ENCODE measurements at places on chromosomes 2 and 18.

GRCh38 chr2:189050165-189050712, 76.1 kb downstream of the COL3A1 start:
- no peak for DNase-seq

- no peak for DNase-seq
These were observed 6.8 kb downstream of the SFT2D3 start for GRCh38 chr2:127707890-127708648.

DNA sequence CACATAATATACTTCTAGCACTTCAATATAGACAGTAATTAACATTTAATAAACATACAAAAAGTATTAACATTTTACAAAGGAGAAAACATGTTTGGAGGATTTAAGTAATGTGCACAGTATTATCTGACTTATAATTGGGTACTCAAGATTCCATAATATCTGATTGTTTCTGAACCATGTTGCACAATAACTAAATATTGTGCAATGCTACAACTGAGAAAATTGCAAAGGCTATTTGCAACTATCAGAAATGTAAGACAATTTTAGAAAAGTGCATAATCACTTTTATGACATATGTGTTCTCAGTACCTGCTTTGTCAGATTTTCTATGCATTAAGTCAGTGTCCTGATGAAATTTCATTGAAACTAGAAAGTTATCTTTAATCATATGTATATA, 934.6 kb downstream of the SOCS6 start:
- DNase-seq = no peak

DNA sequence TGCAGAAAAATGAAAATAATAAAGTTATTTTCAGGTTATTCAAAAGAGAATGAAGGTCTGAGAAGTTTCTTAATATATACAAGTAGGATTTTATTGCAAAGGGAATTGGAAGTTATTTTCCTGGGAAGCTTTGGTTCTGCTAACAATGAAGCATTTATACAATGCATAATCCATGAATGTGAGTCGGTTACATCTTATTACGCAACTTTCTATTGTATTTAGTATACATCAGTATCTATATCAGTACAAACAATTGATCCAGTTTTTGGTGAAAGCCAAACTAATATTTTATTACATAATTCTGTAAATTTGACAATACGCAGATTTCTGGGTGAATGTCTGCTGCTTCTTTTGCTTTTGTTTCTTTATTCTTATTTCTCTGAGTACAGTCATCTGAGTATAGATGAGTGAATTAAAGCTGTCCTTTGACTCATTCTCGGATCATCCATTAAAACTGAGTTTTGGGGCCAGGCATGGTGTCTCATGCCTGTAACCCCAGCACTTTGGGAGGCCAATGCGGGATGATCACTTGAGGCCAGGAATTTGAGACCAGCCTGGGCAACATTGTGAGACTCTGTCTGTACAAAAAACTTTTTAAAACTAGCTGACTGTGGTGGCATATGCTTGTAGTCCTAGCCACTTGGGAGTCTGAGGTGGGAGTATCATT, 108.5 kb downstream of the SOCS6 start:
- no peak for DNase-seq

- no peak for DNase-seq
These were observed 405 bp downstream of the SOS1 start for GRCh38 chr2:39120521-39120770.

DNA sequence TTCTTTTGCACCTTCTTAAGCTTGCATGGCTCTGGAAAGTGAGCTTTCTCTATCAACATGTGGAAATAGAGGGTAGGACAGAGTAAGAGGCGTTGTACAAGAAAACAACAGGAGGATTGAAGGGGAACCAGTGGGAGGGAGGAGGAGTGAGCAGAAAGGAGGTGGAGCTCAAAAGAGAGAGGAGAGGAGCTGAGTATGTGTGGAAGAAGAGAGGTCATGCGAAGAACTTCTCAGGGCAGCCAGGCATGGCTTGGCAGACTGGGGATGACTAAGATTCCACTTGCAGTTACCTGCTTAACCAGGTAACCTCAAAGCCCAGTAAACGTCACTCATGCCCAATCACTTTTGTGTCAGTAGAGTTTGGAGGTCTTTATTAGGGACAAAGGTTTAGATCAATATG, 105.1 kb downstream of the BCL2L11 start:
- no peak for DNase-seq

- DNase-seq = peak; percentile 8
These were observed 676.1 kb upstream of the GYPC start for GRCh38 chr2:125979886-125980285.

GRCh38 chr2:63589148-63589958, 590 bp downstream of the MDH1 start:
- DNase-seq = no peak

DNA sequence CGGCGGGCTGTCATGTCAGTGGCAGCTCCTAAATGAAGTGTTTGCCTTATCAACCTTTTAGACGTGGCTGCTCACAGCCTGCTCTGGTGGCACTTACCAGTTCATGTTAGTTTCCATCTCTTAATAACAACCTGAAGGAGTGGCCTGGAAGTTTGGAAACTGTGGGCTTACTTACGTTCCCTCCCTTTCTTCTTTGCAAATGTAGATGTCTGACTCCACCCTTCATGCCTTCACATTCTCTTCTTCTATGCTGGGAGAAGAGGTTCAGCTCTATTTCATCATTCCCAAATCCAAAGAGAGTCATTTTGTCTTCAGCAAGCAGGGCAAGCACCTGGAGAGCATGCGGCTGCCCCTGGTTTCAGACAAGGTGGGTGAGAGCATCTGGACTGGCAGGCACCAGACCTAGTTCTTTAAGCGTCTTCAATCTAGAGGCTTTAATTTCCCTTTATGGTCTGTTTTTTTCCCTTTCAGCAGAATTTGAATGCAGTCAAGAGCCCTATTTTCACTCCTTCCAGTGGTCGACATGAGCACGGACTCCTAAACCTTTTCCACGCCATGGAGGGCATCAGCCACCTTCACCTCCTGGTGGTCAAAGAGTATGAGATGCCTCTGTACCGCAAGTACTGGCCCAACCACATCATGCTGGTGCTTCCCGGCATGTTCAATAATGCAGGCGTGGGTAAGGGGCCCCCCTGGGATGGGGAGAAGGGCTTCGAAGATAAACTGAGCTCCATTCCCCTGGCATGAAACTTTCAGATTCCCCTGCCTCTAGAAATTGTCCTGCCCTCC, 92.4 kb downstream of the ESCO1 start:
- no peak for DNase-seq

- no peak for DNase-seq
These were observed 229.0 kb downstream of the DYSF start for GRCh38 chr2:71682341-71682740.

- no peak for DNase-seq
These were observed 134.2 kb upstream of the RND3 start for GRCh38 chr2:150621526-150622213.

- no peak for DNase-seq
These were observed 1027.2 kb upstream of the ACVR2A start for GRCh38 chr2:146817613-146818012.

DNA sequence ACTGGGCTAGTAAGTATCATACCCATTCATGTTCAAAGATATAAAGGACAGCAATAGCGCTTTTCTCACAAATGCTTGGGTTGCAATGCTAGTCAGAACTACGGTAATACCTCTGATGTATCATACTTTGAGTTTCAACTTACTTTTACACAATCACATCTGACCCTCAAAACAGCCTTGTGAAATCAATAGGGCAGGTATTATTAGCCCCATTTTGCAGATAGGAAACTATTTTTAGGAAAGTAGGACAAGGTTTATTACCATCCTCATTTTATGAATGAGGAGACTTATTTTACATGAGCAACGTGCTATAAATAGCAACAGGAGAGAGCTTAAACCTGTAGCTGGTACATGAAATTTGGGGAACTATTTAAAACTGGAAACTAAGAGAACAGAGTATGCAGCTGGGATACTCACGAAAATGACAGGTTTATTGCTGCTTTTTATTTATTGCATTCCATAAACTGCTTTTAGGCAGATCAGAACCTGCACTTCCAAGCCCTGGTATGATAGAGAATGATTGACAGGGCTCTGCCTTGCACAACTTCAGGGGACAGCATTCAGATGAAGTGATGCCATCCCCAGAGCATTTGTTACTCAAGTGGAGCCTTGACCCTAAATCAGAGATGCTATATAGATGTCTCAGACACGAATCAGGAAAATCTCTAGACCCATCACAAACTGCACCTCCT, 42.4 kb upstream of the PPM1B start:
- DNase-seq = no peak

DNA sequence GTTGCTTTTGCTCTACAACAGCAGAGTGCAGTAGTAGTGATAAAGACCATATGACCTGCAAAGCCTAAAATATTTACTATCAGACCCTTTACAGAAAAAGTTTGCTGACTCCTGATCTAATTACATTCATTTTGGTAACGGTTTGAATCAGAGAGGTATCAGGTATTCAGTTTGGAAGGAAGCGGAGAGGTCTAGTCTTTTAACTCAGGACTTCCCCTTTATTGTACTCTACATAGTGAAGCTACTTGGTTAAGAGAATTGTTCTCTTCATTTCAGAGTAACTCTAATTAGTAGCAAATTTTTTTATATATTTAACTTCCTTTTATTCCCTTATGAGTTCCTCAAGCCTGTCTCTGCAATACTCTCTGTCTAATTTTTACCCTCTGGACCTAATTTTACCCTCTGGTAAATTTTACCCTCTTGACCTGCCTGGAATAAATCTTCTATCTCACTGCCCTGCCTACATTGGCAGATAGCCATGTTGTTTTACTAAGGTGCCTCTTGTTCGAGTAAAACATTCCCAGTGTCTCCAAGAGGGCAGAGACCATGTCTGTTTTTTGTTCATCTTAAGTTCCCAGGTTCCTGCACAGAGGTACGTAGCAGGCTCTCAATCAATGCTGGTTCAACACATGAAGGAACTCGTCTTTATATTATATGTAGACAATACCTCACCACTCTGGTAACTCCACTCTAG, 170.6 kb downstream of the DNAH6 start:
- no peak for DNase-seq

DNA sequence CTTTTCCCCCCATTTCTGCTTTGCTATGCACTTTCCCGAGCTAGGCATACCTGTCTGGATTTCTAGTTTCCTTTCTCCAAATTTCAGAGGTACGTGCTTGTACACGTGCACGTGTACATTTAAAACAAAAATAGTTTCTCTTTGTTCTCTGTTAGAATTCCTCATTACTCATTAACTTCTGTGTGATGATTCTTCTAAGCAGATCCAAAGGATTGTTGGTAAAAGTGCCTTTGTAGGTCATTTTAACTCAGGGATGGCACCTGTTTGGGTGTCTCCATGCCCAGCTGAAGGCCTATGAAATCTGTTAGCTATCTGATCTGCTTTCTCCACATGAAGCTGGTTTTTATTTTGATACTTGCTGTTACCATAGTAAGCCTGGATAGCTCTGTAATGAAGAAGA, 264.3 kb downstream of the LPIN1 start:
- DNase-seq = no peak

- peak; percentile 29 for DNase-seq
These were observed 161.9 kb upstream of the EPAS1 start for GRCh38 chr2:46135228-46135855.

Measured in WERI-Rb-1 (cell line).